ENCODE measurements at places on chromosomes 5 and 9. TPM values are rescaled to one million over a fixed set of nuclear protein-coding genes. Genes with fewer than 3 reads are reported as not detected.

DNA sequence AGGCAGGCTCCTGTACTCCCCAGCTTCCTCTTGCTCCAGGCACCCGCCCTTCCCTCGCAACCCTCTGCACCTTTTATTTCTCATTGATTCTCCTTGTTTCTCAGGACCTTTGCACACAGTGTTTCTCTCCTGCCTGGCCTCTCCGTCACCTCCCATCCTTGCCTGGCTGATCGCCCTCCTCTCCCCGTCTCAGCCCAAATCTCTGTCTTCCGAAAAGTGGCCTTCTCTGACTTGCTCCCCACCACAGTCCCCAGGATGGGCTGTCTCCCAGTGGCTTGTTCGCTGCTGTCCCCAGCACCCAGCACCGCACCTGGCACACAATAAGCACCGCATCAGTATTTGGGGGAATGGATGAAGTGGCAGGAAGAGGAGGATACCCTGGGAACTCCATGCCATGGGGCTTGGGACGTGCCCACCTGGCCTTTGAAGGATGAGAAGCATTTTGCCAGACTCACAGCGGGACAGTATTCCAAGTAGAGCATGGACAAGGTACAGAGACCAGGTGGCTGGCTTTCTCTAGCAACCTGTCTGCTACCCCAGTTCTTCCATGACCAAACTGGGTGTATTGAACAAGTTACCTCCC lies 62.5 kb downstream of the LMX1B start:
- H3K36me3 ChIP-seq, result no peaks in the 10 kb centered on the region
- no peak for DNase-seq
- H3K27ac ChIP-seq, result no peak overlapping the region
- no peak overlapping the region for H3K4me3 ChIP-seq

- no peaks in the 10 kb centered on the region for H3K4me1 ChIP-seq
- H3K36me3 ChIP-seq, result no peaks in the 10 kb centered on the region
- no peak overlapping the region for H3K4me3 ChIP-seq
Measured at GRCh38 chr5:94473936-94474335, 144.5 kb downstream of the KIAA0825 start.

Gene TRAF1
- 3.9 TPM for total RNA-seq

DNA sequence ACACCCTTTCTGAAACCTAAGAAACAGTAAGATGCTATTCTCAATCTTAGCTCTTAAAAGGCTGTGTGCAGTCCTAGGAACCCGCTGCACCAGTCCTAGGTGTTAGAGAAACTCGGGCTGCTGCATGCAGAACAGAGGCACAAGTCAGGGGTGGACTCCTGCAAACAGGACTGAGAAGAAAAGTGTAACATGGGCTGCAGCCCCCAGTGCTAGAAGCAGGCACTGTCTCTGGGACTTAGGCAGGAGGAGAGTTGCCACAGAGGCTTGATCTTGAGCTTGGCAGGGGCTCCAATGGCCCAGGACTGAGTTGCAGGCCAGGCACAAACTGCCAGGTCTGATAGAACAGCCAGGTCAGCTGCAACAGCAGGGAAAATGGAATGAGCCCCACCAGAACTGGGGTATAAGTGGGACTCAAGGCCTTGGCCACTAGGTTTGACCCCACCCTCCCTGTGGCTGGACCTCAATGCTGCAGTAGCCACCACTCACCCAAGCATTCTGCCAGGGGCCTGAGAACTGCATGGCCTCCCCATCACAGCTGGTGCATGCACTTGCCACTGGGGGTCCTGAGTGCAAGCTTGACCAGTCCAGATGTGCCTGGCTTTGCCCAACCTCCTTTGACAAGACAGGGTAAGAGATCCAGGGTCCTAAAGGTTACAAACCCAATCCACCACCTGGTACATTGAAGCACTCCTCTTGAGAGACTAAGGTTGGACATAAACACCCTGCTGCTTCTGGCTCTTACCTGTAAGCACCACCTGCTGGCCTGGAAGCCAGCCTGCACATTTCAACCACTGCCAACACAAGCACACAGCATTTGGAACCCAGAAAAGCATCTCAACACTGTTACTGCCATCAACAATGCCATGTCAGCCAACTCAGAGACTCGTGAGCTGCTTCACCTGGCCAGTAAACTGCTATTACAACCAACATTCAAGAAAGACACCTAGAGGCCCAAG lies 103.3 kb downstream of the FBXL17 start:
- H3K4me3 ChIP-seq, result no peak overlapping the region
- 0 out of 2 replicates have a peak, but pooled peaks cover 2% of the 10 kb centered on the region for H3K4me1 ChIP-seq
- H3K36me3 ChIP-seq, result no peaks in the 10 kb centered on the region
- DNase-seq, result no peak
- H3K27me3 ChIP-seq, result no peaks in the 10 kb centered on the region
- H3K27ac ChIP-seq, result no peak overlapping the region

Gene EDIL3
- 101 TPM for total RNA-seq

Gene RNF208
- not detected for total RNA-seq

- no peaks in the 10 kb centered on the region for H3K4me1 ChIP-seq
- no peaks in the 10 kb centered on the region for H3K27me3 ChIP-seq
- no peaks in the 10 kb centered on the region for H3K36me3 ChIP-seq
- H3K4me3 ChIP-seq, result no peak overlapping the region
- DNase-seq, result no peak
Measured at GRCh38 chr5:87778876-87779275, 366.1 kb upstream of the CCNH start.

Gene HOMER1
- total RNA-seq, result 6.9 TPM

DNA sequence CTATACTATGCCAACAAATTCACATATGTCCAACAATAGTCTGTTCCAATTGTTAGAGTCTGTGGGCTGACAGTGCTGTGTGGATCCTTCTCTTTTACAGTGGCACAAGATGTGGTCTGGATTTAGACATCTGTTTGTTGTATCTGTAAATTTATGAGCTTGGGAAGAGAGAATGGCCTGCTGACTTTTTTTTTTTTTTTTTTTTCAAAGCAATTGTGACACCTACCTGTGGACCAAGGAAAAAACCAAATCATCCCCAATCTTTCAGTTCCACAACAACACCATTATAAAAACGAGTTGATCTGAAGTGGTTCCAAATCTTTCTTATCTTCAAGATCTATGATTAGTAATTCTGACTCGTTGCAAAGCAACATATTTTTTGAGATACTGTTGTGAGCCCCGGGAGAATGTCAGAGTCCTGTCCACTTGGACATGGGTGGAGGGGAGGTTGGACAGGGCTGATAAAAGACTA lies 4.9 kb downstream of the IRX2 start:
- H3K4me1 ChIP-seq, result no peaks in the 10 kb centered on the region
- peaks cover 20% of the 10 kb centered on the region for H3K27me3 ChIP-seq
- no peak overlapping the region for H3K4me3 ChIP-seq
- DNase-seq, result no peak

GRCh38 chr5:32251871-32252458 lies 60.8 kb downstream of the MTMR12 start:
- no peaks in the 10 kb centered on the region for H3K27me3 ChIP-seq
- peaks cover 8% of the 10 kb centered on the region for H3K4me1 ChIP-seq
- DNase-seq, result no peak
- H3K36me3 ChIP-seq, result peaks cover 22% of the 10 kb centered on the region
- H3K27ac ChIP-seq, result no peak overlapping the region
- H3K4me3 ChIP-seq, result no peak overlapping the region

Gene GPR151
- total RNA-seq, result not detected

Measured in IMR-90 (cell line).